Transverse colon (tissue), 4 donors: ENCODE measurements at places on chromosomes 7 and 10. TPM values are rescaled to one million over a fixed set of nuclear protein-coding genes. Genes with fewer than 3 reads are reported as not detected.

IDI2 gene
- not detected for total RNA-seq

GRCh38 chr7:116697761-116698160 is 25.8 kb downstream of the MET start:
- H3K4me3 ChIP-seq: no peak overlapping the region
- no peak overlapping the region for H3K27ac ChIP-seq
- no peaks in the 10 kb centered on the region for H3K4me1 ChIP-seq
- DNase-seq: no peak
- H3K36me3 ChIP-seq: no peaks in the 10 kb centered on the region
- no peaks in the 10 kb centered on the region for H3K27me3 ChIP-seq

GRCh38 chr10:31549896-31550295 is 230.9 kb downstream of the ZEB1 start:
- H3K27me3 ChIP-seq: no peaks in the 10 kb centered on the region
- H3K4me3 ChIP-seq: no peak overlapping the region
- no peaks in the 10 kb centered on the region for H3K36me3 ChIP-seq
- H3K4me1 ChIP-seq: no peaks in the 10 kb centered on the region

GRCh38 chr7:16708980-16709379 is 44.6 kb upstream of the TSPAN13 start:
- H3K4me3 ChIP-seq: no peak overlapping the region
- H3K27ac ChIP-seq: no peak overlapping the region
- H3K36me3 ChIP-seq: peaks cover 20% of the 10 kb centered on the region
- no peaks in the 10 kb centered on the region for H3K4me1 ChIP-seq
